Neural progenitor cell (in vitro differentiated cells): ENCODE measurements at places on chromosomes 6 and 20.

- no peak for DNase-seq
Observed at GRCh38 chr6:95679981-95680380, 102.6 kb downstream of the MANEA start.

DNA sequence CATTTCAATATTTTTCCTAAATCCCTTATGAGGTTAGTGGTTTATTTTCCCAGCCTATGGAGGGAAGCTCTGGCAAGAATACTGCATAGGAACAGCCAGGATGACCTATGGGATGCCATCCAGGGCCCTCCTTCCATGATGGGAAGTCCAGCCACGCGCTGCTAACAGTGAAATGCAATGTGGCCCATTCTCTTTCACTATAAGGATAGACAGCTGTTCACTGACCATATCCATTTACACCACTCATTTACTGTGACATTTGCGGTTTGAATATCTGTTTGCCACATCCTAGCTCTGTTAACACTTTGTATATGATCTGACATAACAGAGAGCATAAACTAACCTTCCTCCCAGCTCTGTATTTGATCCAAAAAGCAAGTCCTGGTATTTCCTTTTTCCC is 471.7 kb downstream of the CBLN4 start:
- DNase-seq = no peak

GRCh38 chr6:42532038-42532669 is 31.7 kb upstream of the UBR2 start:
- DNase-seq = peak; percentile 77

DNA sequence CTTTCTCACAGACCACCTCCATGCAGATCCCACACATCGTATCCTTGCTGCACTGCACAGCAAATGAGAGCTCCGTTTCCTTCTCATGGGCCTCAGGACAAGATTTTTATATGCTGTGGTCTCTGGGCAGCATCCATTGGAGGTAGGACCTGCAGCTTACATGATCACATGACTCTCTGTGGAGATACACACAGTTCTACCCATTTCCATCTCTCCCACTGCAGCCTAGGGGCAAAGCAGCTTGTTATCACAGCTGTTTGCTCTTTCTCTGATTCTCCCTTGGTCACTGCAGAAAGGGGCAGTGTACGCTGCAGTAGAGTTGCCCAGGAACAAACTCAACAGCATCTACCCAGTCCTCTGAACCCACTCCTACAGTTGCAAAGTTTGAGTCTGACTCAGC is 48.9 kb downstream of the ZNF334 start:
- DNase-seq = no peak

DNA sequence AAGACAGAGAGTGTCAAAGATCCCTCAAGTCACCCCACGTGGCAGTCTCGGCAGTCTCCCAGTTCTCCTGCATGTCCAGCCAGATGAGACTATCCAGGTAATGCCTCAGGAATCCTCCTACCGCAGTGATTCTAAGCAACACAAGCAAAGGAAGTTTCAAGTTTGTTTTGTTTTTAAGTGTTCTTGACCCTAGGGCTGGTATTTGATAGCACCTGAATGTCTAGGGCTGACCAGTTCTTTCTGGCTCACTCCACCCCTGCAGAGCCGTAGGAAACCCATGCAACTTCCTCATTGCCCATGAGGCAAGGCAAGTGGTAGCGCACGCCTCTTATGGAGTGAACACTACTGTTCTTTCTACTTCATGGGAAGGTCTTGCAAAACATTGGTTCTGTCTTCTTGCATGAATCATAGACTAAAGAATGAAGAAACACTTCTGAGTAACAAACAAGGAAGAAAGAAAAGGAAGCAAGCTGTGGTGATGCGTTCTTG is 24.8 kb upstream of the FOXQ1 start:
- DNase-seq = no peak

DNA sequence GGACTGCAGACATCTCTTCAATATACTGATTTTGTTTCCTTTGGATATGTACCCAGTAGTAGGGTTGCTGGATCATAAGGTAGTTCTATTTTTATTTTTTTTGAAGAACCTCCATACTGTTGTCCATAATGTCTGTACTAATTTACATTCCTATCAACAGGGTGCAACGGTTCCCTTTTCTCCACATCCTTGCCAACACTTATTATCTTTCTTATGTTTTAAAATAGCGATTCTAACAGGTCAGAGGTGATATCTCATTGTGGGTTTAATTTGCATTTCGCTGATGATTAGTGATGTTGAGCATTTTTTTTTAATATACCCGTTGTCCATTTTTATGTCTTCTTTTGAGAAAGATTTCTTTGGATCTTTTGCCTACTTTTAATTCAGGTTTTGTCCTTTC is 2.0 kb upstream of the TP53RK start:
- no peak for DNase-seq

- no peak for DNase-seq
Observed at GRCh38 chr6:55941702-55942101, 66.3 kb upstream of the BMP5 start.

DNA sequence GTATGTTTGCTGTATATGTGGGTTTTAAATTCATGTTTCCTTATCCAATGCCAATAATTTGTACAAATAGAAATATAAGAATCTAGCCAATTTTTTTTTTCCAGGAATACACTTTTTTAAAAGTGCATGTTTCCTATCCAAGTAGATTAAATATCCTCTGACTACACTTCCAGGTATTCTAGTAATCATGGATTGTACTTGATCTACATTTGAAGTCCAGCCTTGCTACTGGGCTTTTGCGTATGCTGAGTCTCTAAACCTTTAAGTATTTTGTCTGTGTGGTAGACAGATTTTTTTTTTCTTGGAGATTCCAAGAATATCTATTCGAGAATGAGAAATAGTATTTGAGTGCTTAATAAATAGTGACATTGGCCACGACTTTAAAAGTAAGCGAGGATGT is 188.3 kb downstream of the SASH1 start:
- no peak for DNase-seq
